ENCODE measurements at places on chromosomes 2 and 18.

DNA sequence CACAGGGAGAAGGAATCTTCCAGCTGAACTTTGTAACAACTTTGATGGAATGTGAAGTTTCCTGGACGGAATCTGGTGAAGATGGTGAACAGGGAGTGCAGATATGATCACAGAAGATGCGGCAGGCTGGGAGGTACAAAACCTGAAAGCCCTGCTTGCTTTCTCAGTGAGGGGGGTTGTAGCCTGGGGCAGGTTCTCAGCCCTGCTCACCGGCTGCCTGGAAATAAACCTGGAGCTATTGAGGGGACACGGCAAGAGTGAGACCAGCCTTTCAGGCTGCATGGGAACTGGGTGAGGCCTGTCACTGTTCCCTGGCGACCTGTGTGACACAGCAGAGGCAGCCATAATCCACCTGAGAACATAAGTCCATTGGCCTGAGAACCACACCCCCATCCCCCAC is 174.8 kb downstream of the LCLAT1 start:
- DNase-seq: no peak

DNA sequence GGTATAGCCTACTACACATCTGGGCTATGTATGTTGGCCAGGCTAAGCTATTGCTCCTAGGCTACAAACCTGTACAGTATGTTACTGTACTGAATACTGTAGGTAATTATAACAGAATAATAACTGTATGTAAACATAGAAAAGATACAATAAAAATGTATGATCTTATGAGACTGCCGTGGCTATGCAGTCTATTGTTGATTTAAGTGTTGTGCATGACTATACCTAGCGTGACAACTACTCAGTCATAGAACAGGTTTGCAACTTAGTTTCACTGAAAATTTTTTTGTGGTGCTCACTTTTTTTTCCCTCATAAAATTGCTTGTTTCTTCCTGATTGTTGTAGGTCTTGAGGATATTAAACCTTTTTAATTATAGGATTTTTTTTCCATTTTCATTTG is 25.9 kb downstream of the KCMF1 start:
- no peak for DNase-seq

- no peak for DNase-seq
Measured at GRCh38 chr2:104976603-104977120, 61.2 kb upstream of the MRPS9 start.

GRCh38 chr18:28736951-28737350 is 560.0 kb upstream of the CDH2 start:
- DNase-seq: no peak

DNA sequence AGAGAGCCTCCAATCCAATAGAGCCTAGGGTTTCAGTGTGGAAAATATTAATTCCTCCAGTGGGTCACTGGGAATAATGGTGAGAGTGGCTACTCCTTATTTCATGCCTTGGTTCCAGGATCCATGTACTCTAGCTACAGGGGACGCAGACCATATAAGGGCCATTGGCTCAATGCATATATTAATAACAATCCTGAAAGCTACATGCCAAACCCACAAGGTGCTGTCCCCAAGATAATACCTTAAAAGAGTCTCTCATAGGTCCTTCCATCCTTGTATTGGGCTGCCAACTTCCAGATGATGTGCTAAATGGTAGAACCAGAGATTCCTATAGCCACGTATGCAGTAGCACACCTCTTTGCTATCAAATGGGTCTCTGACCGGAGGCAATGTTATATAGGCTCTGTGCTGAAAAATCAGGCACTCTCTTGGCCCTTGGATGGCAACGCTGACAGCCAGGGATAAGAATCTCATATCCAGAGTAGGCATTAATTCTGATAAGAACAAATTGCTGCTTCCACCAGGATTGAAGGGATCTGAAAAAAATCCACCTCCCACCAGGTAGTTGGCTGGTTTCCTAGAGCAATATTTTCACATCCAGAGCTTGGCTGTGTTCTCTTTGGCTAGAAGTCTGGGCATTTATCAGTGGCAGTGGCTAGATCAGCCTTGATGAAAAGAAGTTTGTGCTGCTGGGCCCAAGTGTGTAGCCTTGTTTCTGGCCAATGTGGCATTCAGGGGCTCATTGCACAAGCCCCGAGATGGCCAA is 218.1 kb upstream of the MGAT5 start:
- DNase-seq: no peak

DNA sequence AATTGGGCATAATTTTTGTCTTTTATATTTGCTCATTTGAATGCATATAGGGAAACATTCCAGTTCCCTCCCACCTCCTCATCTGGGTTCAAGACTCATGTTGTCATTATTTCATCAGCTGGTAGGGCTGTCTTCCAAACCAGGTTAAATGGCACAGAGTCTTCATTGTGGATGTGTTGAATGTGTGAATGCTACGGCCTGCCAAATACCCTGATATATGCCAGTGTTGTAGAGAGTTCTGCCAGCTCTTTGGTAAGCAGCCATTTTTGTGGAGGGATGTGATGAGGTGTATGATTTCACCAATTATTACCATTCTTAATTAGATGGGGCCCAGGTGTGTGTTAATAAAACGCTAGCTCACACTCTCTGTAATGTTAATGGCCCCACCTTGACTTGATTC is 121.7 kb downstream of the LYPD6B start:
- no peak for DNase-seq

GRCh38 chr18:9130806-9131205 is 5.8 kb upstream of the ANKRD12 start:
- DNase-seq: no peak

GRCh38 chr2:206802654-206803514 is 37.5 kb downstream of the FASTKD2 start:
- no peak for DNase-seq

DNA sequence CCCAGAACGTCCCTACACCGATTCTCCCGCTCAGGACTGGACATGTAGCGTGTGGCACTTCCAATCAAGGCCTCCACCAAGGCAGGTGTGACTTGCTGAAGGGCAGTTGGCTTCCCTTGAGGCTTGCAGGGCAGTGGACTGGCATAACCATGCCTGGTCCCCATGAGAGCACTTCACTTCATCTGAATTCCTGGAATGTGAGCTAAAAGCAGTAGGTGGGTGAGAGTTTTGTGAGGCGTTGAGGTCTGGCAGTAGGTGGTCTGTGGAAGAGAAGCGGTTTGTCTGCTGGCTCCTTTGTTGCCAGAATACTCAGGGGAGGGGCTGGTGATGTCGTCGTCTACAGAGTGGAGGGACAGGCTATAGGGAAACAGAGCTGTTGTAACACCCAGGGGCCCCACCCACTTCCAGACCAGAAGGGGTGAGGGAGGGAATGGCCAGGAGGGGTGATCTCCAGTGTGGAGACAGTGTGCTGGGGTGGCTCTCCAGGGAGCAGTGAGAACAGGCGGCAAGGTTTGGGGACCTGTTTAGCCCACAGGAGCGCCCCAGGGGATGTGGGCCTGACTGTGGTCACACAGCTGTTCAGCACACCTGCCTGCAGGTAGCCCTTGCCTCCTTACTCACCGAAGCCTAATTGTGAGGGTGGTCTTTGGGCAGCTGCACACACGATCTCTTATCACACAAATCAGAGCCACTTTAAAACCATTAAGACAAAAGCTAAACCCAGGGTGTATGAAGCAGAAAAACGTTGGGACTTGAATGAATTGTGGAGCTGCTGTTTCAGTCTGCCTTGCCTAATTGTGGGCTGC is 21.5 kb upstream of the ALKAL2 start:
- no peak for DNase-seq

GRCh38 chr2:80546766-80547165 is 242.2 kb upstream of the LRRTM1 start:
- DNase-seq: no peak
